ENCODE measurements at places on chromosomes 1 and 21.

GRCh38 chr1:110542725-110543124 lies 23.8 kb upstream of the KCNA10 start:
- no peak for DNase-seq

GRCh38 chr21:28949318-28949717 lies 43.4 kb downstream of the LTN1 start:
- DNase-seq, result no peak

DNA sequence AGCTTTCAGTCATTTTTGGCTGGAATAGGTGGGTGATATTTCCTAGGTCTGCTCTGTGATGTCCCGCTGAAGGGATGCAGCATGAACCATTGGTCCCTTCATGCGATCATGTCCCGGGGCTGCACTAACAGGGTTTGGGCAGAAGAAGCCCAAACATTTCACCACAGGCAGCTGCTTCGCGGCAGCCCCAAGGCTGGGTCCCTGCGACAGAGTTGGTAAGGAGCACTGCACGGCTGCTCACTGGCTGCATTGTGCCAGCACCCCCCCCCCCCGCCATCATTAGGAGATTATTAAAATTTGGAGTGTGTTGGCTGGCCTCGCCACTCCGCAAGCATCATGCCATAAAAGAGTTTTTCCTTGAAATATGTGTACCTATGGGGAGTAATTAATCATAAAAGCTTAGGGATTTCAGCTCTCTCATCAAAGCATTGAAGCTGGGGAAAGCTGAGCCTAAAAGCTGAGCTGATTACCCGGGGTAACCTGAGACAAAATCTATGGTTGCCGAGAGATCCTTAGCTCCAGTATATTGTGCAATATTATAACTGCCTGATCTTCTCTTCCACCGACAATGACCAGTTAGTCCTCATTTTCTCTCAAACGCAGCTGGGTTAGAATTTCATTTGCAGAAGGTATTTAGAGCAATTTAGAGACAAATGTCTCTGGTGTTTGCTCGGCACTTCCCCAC lies 62.5 kb downstream of the PEX14 start:
- DNase-seq, result no peak

GRCh38 chr1:202193614-202194327 lies at the start of gene LGR6:
TSS of gene LGR6 (plus strand) at chr1:202193799. CDS start at chr1:202193990, 191 bp downstream.
- no peak for DNase-seq

- DNase-seq, result no peak
Observed at GRCh38 chr1:17308593-17308992, 596 bp downstream of the PADI4 start.
